ENCODE measurements at places on chromosomes 7 and 10.

GRCh38 chr10:101856626-101857025 lies 13.0 kb upstream of the KCNIP2 start:
- DNase-seq: no peak

DNA sequence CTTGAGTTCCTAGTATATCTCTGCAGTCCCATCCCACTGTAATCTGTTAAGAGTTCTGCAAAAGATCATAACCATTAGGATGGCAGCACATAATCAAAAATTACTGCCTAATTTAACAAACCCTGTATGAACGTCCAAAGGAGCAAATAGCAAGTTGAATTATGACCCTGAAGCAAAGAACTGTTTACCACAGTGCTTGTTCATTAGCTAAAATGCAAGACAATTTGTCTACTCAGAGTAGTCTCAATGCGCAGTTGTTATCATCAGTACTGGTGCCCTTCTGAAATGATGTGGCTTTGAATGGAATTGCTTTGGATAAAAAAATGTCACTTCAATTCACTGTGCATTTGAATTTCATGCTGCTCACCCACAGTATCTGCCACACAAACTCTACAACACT lies 817.0 kb downstream of the SORCS1 start:
- no peak for DNase-seq

DNA sequence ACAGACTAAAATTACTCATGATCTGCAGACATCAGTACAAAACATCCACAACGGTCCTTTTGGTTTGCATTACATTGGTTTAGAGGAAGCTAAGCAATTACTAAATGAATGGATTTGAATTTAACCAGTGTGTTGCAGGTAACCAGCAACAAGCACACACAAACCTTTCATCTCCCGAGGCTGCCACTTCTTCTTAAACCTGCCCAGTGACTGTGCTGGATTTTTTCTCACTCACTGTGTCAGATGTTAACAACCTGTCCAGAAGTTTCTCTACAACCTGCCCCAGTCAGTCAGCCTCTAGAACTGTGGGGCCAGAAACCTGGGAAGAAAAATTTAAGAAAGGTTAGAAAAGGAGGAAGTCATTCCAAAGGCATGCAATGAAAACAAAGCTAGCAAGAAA lies 2.4 kb upstream of the MEOX2 start:
- DNase-seq: no peak

- DNase-seq: no peak
Measured at GRCh38 chr7:95199779-95200558, 124.4 kb downstream of the PON1 start.

GRCh38 chr7:139116999-139117398 lies 7.5 kb upstream of the ZC3HAV1 start:
- DNase-seq: no peak

DNA sequence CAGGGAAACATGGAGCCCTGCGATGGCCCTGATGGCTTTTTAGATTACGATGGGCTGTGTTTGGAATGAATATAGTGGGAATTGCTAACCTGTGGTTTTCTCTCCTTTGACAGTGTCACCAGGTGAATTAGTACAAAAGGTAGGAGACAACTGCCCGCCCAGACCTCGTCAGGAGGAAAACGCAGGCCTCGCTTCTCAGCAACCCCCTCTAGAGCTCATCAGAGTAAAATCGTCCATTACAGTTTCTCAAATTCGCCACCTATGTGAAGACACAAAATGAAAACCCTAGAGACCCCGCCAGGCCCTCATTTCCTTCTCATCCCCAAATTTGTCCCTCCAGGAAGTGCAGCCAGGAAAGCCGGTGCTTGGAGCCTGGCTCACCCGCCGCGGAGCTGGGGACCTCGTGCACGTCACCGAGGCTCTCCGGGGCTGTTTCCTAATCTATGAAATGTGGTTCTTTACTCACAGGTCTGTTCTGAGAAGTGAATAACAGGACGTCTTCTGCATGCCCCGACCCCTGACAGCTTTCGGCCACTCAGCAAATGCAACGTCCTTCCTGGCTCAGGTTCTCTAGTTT lies 143.7 kb downstream of the VIPR2 start:
- DNase-seq: no peak

DNA sequence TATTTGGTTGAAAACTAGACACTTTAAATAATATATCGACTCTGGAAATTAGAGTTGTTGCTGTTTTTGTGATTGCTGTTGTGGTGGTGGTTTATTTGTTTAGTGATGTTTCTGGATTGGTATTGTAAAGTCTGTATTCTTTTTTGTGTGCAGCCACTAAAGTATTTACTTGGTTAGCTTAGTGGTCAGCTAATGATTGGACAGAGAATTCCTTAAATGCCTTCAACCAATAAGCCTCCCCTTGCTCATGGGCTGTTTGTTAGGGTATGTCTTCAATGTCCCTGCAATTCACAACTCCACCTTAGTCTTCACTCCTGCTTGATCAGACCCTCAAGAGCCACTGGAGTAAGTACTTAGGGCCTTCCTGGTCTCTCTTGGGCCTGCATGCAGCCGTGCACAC lies 71.0 kb downstream of the PAXIP1 start:
- DNase-seq: no peak

- no peak for DNase-seq
Measured at GRCh38 chr10:87887548-87888289, 24.3 kb downstream of the PTEN start.

- no peak for DNase-seq
Measured at GRCh38 chr10:73997461-73997786, 492 bp upstream of the VCL start.

- no peak for DNase-seq
Measured at GRCh38 chr7:34928052-34928451, 109.2 kb downstream of the DPY19L1 start.

DNA sequence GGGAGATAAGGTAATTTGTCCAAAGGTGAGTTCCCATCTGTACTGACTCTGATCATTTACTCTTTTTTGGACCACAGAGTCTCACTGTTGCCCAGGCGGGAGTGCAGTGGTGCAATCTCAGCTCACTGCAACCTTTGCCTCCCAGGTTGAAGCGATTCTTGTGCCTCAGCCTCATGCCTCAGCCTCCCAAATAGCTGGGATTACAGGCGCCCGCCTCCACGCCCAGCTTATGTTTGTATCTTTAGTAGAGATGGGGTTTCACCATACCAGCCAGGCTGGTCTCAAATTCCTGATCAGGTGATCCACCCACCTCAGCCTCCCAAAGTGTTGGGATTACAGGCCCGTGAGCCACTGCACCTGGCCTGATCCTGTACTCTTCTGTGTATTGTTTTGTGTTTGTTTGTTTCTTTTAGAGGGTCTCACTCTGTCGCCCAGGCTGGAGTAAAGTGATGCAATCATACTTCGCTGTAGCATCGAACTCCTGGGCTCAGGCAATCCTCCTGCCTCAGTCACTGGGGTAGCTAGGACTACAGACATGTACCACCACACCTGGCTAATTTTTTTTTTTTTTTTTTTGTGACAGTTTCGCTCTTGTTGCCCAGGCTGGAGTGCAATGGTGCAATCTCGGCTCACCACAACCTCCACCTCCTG lies 2.4 kb downstream of the NOLC1 start:
- no peak for DNase-seq

GRCh38 chr7:70736715-70737460 lies 395.1 kb upstream of the GALNT17 start:
- DNase-seq: no peak

DNA sequence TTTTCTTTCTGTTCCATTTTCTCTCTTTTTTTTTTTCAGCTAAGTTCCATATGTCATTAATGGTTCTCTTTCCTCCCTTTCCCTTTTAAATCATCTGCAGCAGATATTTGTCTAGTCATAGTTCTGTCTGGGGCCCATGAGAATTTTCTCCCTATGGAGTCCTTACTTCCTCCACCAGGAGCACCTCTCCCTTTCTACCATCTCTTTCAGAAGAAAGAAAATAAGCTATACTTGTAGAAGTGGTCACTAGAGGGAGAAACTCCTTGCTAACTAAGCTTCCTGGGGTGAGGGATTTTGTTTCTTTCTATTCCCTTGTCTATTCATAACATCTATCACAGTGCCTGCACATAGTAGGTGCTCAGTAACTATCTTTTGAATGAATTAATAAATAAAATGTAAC lies 230.2 kb upstream of the HPS1 start:
- DNase-seq: no peak

DNA sequence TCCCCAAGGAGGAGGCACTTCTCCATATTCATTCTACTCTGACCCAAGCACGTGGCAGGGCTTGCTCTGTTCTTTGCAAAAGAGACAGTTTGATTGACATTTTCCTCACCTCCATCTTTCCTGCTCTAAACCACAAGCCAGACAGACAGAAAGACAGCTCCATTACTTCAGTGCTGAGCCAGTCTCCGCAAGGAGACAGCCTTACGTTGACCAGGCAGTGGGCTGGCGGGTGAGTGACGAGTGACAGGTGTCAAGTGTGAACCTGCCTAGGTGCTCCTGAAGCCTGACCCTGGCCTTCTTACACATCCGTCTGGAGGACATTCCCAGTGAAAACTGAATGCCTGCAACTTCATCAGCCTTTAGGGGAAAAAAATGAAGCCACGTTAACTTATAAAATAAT lies 314.6 kb downstream of the TNS3 start:
- no peak for DNase-seq

DNA sequence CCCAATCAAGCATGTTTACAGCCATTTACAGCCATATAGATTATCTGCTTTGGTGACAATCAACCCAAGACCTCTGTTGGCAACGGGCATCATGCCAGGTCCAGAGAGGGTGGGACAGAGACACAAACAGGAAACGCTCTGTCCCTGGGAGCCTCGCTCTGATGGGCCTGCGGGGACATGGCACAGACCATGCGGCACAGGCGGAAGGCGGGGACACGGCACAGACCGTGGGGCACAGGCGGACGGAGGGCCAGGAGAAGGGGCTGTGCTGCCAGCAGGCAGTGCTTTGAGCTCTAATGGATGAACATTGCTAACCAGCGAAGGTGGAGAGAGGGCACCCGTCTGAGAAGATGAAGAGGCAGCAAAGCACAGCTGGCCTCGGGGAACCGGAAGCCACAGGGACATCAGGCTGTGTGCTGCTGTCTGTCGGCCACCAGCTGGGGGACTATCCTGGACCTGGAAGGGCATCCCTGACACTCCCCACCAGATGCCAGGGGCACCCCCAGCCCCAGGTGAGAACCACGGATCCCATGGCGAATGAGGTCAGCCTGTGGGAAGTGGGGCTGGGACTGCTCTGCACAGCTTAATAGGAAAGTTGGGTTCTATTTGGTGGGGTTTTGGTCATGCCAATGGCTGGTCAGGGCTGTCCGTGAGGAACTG lies 61.0 kb downstream of the DIP2C start:
- DNase-seq: no peak

DNA sequence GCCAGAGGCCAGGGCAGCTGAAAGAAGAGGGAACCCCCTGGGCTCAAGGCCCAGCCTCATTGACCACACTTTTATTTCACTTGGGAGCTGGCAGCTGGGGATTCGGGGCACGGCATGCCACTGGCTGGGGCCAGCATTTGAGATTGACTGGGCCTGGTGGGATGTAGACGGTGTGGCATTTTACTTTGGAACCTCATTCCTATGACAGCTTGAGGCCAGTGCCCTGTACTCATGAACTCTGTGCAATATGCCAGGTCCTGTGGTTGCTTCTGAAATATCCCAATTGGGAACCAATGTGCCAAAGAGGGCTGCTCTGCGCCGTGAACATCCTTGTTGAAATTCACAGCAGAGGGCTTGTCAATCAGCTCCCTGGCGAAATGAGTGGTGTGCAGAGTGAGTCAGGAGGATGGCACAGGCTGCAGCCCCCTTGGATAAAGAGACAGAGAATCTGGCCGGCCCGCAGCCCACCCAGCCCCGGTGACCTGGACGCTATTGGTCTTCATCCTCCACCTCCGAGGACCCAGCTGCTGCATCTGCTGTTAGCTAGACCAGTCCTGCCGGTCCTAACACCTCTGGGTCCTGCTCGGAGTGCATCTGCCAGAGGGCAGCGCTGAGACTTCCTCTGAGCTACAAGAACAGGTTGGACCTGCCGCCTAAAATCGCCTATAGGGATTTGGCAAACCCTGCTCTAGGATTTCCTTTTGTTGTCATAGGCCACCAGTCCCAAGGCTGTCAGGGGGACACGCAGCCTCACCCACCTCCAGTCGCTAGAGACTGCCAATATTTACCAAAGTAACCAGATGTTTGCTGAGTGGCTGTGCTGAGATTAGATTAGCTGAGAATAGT lies 58.0 kb downstream of the PRKAG2 start:
- no peak for DNase-seq

- no peak for DNase-seq
Measured at GRCh38 chr7:47378728-47379395, 203.0 kb downstream of the TNS3 start.

DNA sequence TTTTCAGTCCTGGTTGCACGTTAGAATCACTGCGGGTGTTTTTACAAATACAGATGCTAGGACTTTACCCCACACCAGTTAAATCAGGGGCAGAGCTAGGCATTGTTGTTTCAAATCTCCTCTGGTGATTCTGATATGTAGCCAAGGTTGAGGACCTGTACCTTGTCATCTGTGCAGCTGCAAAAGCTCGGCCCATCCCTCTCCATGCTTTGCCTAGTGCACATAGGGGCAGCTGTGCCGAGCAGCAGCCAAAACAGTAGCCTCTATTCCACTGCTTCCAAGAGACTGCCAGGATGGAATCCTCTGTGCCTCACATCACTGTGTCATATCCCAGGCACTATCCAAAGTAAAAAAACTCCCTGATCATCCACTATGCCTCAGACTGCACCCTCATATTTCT lies 181.3 kb downstream of the CDK14 start:
- no peak for DNase-seq

DNA sequence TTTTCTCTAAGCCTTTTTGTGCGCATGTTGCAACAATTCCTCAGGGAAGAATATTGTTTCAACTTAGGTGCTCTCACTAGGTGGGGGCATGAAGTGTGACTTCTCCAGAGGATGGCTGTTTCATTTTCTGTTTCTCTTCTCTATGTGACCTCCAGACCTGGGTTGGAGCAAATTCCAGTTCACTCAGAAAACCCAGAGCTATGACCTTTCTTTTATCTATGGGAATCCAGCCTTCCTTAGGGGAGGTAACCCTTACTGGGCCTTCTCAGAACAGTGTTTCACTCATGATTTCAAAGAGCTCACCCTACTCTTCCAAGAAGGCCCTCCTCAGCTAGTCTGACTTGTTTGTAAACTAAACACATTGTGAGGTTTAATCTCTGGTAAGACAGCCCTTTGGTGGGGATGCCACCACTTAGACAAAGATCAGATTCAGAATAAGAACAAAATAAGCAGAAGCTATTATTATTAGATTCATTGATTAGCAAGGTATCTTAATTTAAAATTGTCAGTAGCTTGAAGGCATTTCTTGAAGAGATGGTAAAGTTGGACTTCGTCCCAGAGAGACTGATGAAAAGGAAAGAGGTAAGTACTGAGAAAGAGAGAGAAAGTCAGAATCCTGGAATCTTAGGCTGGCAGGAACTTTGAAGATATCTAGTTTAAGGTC lies 16.6 kb upstream of the TAS2R60 start:
- no peak for DNase-seq

Measured in HS-27A (cell line).